H4 (cell line): ENCODE measurements at places on chromosomes 12 and 14. TPM values are rescaled to one million over a fixed set of nuclear protein-coding genes. Genes with fewer than 3 reads are reported as not detected.

- no peak for DNase-seq
These were observed 24.6 kb downstream of the KRT76 start for GRCh38 chr12:52752516-52752915.

DNA sequence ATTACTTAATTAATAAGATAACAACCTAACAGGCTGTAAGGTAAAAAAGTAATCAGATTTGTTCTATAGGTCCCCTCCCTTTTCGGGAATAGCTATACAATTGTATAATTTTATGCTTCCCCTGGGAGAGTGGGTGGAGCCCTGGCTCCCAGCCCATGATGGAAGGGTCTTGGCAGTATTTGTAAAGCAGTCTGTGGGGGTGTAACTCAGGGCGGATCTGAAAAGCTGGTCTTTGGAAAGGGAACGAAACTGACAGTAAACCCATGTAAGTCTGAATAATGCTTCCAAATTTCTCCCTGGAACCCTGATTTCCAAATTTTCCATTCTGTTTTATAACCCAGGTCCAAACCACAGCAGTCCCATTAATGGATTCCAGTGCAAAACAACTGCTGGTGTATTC, 110.4 kb downstream of the DAD1 start:
- DNase-seq = no peak

DNA sequence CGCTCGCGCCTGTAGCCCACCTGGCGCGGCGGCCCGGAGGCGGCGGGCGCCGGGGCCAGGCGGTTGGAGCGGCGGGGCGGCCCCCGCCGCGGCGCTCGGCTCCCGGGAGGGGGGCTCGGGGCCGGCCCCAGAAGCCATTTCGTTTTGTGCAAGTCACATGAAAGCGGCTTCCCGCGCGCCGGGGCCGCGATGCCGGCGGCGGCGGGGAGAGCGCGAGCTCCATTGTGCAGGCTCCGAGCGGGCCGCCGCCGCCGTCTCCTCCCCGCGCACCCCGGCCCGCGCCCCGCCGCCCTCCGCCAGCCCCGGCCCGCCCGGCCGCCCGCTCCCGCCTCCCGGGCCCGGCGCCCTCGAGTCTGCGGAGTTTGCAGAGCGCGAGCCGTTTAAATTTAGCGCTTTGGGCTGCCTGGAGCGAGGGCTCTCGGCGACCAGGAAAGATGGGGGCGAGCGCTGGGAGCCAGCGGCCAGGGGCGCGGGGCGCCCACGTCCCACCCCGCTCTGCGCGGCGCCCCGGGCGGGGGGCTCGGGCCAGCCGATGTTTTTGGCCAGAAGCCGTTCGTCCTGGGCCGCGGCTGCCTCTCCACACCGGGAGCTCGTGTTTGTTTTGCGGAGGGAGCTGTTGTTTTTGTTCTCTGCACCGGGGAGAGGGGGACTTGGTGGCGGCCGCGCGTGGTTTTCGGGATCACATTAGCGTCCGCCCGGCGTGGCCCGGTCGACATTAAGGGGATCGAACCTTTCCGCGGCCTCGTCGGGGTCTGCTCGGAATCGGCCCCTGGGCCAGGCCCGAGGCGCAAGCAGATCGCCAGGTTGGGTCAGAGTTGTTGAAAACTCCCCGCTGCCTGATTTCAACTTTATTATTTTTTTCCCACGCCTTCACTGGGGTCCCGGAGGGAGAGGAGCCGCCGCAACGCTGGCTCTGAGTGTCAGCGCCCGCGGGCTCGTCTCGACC, 982 bp downstream of the BCL7A start:
- no peak for DNase-seq

DNA sequence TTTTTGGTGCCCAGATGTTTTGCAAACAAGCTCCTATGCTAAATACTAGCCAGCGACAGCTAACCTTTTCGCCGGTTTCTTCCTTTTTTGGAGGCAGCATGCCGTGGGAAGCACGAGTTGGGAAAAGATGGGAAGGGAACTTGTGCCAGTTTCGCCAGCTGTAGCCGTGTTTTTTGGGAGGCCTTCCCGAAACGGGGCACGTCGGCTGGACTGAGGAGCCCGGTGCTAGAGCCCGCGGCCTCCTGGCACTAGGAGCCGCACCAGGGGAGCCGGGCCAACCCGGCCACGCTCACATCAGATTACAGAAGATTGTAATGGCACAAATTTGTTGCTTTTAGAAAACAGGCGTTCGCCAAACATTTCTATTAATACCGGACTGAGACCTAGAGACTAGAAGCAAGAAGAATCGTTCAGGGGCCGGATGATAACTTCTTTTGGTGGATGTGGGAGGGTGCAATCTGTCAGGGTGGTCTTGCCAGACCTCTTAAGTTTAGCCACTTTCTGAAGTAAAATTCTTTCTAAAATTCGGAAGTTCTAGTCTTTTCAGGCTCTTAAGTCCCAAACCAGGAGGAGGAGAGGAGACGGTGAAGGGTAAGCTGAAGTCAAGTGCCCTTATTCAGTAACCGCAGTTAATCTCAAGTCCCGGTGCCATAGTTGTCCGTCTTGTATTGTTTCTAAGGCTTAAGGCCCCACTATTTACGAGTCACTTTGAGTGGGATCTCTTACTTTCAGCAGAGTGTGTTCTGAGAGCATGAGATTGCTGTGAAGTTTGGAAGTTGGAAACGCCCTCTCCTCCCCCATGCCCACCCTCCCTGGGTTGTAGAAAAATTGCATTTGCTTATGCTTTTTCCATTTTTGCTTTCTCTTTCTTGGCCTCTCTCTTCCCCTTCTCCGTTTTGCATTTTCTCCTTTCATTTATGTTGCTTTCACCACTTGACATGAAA, 1.3 kb downstream of the RASSF3 start:
- DNase-seq = no peak

DNA sequence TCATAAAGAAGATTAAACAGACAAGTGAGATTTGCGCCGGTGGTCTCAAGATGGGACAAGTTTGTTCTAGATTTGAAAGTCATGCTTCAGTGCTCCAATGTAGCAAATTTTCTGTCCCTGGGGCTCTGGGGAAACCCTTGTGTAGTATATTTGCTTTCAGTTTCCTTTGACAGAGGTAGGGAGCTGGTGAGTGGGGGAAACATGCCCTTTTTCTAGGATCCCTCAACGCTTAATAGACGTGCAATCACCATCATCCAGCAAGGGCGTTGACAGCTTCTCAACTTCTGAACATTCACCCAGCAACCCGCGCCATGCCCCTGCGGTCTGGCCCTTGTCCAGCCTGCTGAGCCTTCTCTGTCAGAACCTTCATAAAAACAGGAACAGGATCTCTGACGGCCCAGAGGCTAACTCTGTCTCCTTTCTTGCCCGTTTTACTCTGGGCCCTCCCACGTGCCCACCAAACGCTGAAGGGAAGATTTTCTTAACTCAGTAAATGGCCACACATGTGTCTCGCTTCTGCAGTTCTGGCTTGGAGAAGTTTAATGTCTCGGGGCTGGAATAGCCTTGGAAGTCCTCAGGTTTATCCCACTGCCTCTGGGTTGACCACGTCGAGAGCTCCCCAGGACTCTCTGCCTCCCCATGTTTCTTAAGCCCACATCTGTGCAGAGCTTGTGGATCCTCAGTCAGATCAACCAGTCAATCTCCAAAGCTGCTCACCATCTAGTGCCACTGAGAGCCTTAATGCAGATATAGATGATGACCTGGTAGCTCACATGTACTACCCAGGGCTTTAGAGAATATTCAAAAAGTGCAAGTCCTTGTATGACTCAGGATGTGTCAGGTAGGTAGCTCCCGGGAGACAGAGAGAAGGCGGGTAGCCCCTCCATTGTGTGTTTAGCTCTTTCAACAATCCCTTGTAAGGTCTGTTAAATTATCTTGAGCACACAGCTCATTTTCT, 58.1 kb upstream of the CCND2 start:
- DNase-seq = peak; percentile 13

DNA sequence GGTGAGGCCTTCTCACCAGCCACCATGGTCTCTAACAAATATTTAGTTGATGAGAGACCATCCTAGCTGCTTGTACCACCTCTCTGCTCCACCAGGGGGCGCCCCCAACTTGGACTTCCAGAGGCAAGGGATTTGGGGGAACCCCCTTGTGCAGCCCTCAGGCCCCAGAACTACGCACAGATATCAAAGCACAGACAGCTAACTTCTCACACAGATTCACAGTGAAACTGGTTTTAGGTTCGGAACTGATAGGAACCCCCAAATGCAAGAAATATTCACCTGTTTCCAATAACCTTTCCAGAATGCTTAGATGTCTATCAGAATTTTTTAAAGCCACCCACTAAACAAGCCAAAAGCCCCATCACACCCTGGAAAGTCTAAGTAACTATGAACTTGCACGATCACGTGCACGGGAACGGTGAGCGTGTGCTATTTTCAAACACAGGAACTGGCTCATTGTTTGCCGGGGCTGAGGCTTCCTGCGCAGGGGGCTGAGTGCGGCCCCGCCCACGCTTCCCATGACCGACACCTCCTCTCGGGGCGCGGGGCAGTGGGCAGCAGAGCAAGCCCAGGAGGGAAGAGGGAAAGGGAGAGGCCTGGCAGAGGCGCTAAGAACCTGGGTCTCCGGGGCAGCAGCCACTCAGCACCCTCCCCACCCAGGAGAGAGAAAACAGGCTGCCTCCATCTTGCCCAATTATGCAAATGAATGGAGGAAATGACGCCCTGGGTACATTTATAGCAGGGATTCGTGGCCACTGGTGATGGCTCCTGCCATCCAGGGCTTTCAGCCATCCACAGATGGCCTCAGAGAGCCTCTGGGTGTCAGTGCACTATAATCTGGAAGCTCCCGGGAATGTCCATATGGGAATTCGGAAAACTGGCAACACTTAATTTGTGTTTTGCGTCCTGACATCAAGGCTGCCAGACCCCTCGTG, 79.4 kb upstream of the GPR68 start:
- DNase-seq = peak; percentile 45

DNA sequence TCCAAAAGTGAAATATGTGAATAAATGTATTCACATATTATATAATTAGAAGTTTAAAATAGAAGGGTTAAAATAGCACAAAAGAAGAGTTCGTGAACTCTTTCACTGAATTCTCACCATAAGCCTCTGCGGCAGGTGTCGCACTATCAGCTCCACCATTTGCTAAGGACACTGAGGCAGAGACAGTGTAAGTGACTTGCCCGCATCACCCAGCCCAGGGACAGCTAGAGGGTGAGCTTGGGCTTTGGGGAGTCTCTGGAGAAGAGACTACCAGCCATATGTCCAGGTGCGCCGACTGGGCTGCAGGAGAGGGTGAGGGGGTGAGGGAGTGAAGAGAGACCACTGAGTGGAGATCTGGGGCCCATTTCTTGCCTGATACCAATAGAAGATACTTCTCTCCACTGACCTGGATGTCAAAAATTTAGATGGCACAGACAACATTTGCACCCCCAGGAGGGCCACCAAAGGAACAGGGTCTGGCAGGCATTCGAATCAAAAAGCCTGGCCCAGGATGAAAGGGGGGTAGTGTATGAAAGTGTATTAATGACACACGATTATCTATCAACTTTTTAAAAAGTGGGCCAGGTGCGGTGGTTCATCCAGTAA, 28.5 kb downstream of the FAIM2 start:
- DNase-seq = no peak

Gene OR10A7
- not detected in 2 replicates for total RNA-seq

Gene LAG3
- 0.06 TPM in 1 of 2 replicates, not detected in the other for total RNA-seq

DNA sequence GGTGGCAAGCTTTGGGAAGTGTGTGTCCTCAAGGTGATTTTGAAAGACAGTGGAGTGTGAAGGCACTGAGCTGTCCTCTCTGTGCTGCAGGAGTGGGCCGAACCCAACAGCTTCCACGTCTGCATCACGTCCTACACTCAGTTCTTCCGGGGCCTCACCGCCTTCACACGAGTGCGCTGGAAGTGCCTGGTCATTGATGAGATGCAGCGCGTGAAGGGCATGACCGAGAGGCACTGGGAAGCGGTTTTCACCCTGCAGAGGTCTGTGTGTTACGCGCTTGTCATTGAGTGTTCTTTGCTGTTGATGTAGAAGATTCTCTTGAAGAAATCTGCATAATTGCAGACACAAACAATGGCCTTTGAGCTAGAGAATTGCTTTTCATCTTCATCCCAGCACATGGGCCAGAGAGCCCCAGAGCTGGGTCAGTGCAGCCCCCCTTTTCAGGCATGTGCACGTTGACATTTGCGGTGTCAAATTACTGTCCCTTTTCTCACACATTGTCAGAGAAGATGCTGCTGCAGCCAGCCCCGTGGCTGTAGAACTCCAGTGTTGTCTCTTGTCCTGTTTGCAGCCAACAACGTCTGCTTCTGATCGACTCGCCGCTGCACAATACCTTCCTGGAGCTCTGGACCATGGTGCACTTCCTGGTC, 63.3 kb downstream of the EP400 start:
- DNase-seq = no peak

Gene FGF23
- not detected in 2 replicates for total RNA-seq

Gene RNASE1
- total RNA-seq = 2.1 and 9.4 TPM in 2 replicates

GRCh38 chr12:39672976-39673375, 53.4 kb upstream of the ABCD2 start:
- DNase-seq = no peak

GRCh38 chr12:93306636-93307035, 71.1 kb upstream of the NUDT4 start:
- no peak for DNase-seq

- DNase-seq = no peak
These were observed 320.5 kb downstream of the CACNA1C start for GRCh38 chr12:2373307-2373706.

DNA sequence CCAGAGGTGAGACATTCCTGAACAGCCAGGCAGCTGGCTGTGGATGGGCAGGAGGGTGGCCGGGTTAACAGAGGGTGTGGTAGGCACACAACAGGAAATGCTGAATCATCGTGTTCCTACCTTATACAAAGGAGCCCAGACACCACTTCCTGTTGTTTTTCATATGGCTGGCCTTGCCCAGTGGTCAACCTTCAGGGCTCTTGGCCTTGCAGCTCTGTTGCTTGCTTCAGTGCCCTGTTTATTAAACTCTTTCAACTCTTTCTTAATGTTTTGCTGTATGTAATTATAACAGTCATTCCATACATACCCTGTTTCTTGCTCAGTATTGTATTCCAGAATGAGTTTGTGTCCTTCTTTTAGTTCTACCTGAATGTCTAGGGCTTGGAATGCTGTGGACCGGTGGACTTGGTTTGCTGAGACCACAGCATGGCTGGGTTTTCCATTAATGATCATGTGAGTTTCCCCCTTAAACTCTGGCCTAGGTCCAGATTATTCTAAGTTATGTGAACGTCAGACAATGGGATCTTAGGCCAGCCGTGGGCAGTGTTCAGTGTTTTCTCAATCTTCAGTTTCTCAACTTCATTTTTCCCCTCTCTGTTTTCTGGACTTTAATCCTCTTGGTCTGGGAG, 11.9 kb downstream of the CFAP54 start:
- DNase-seq = peak; percentile 94

GRCh38 chr12:58253663-58254062, 312.3 kb downstream of the ATP23 start:
- DNase-seq = no peak

DNA sequence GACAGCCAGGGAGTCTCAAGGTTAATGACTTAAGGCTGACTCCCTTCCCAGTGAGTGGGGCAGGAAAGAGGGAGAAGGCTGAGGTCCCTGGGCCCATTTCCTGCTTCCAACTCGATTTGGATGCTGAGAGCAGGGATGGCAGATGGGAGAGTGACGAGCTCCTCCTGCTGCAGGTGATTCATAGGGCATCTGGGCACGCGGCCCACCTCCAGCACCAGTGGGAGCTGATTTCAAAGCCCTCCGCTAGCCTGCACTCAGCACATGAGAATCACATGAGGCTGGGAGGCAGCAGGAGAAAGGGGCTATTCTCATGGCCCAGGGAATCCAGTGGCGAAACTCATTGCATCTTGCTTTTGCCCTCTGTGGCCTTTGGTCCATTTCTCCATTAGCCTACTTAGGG, 90.8 kb downstream of the SSPN start:
- no peak for DNase-seq

- peak; percentile 33 for DNase-seq
These were observed 128.6 kb upstream of the PLEKHG7 start for GRCh38 chr12:92574051-92574783.

- DNase-seq = peak; percentile 22
These were observed 32.1 kb upstream of the STON2 start for GRCh38 chr14:81432219-81432661.
